ENCODE measurements at places on chromosomes 1 and 21. TPM values are rescaled to one million over a fixed set of nuclear protein-coding genes. Genes with fewer than 3 reads are reported as not detected.

RSBN1 gene
- 11.4 TPM for total RNA-seq

AGMAT gene
- 1.1 TPM for total RNA-seq

SPATA1 gene
- 2.2 TPM for total RNA-seq

FCGR3A gene
- total RNA-seq, result not detected

NUF2 gene
- 13.8 TPM for total RNA-seq

KRTAP6-3 gene
- not detected for total RNA-seq

PTGFR gene
- 1.5 TPM for total RNA-seq

TIE1 gene
- total RNA-seq, result not detected

IFT25 gene
- 28.0 TPM for total RNA-seq

CRYAA gene
- not detected for total RNA-seq

PODN gene
- total RNA-seq, result 0.34 TPM

GPR37L1 gene
- not detected for total RNA-seq

SLAMF9 gene
- 3.3 TPM for total RNA-seq

OR10Z1 gene
- total RNA-seq, result not detected

DIO1 gene
- not detected for total RNA-seq

KRTAP21-2 gene
- total RNA-seq, result not detected

RNU1-3 gene
- total RNA-seq, result under 0.01 TPM

RAB3GAP2 gene
- total RNA-seq, result 33.6 TPM

RYR2 gene
- total RNA-seq, result 0.36 TPM

NUDT4B gene
- 29.9 TPM for total RNA-seq

IL20 gene
- total RNA-seq, result 0.31 TPM

TEX35 gene
- not detected for total RNA-seq

TFF2 gene
- not detected for total RNA-seq

BMP8A gene
- total RNA-seq, result not detected

CHRM3 gene
- total RNA-seq, result not detected

All from melanocyte of skin (primary cell).